ENCODE measurements at places on chromosomes 2 and 18.
A peak's percentile ranks its signal among the peaks of the same experiment; 100 is the strongest.

DNA sequence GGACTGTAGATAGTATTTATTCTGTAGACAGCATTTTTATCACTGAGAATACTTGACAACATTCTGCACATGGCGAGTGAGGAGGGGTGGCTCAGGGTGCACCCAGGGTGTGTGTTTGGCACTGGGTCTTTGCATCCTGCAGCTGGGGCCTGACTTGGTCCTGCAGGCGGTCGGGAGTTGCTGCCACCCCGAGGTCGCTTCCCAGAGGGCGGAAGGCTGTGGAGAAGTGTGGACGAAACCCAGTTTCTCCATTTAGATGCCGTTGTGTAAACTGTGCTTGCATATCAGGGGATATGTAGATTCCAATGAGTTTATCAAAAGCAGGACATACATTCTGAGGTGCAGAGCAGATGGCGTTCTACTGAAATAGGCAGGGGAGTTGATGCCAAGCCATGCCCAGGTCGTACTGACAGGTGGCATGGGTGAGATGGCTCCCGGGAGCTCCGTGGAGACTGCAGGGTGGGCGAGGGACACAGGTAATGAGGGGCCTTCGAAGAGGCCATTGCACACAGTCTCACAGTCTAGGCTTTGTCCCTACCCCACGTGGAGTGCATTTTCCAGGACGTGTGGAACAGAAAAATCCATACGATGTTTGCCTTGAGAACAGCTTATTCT lies 74.5 kb downstream of the RTP5 start:
- no peak for DNase-seq

GRCh38 chr2:112795774-112796173 lies 11.5 kb upstream of the IL1A start:
- no peak for DNase-seq

DNA sequence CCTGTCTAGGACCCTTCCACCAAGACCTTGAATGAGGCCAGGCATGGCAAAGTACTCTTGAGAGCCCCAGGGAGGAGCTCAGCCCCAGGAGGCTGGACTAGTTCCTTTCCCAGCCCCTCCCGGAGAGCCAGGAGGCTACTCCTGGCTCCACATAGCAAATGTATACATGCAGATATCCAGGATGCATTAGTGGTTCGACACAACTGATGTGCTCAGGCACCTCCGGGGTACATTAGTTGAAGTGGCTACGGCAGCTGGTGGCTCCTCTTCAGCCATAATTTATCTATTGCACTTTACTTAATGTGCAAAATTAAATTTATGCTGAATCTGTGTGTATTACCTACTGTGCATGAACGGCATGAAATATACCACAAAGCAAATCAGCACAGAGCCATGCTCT lies 182.8 kb upstream of the MEIS1 start:
- no peak for DNase-seq

- peak; percentile 26 for DNase-seq
Measured at GRCh38 chr2:148201075-148202004, 180.4 kb downstream of the MBD5 start.

GRCh38 chr2:207164006-207164831 lies 1.5 kb downstream of the KLF7 start:
- no peak for DNase-seq

- DNase-seq = no peak
Measured at GRCh38 chr2:20429528-20429927, 17.3 kb upstream of the RHOB start.

DNA sequence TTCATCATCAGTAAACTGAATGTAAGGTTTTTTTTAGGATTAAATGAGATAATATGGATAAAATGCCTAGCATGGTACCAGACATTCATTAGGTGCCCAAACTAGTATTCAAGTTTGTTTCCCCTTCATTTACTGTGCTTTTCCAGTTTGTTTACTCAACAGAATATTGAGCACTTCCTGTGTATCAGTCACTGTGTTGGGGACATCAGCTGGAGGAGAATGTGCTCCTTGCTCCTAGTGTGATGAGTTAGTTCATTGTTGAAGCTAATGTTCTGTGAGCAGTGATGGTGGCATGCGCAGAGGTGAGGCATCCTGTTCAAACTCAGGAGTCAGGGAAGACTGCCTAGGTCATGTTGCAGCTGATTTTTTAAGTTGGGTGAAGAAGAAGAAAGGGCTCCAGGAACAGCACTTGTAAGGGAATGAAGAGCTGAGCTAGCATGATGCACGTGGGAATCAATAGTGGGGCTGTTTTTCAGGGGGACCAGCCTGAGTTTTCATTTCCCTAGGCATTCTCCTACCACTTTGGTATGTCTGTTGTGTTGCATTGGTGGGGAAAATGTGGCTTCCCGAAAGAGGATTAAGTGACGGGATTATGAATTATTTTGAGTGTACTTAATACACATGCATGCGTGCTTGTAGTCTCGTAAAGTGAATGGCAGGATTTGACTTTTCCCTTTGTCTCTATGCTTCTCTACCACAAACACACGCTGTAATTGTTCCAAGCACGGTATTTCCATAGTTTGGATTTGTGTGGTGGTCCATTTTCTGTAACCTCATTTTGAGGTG lies 23.7 kb downstream of the TTLL4 start:
- DNase-seq = no peak

- DNase-seq = no peak
Measured at GRCh38 chr2:99670768-99671734, 181.2 kb upstream of the REV1 start.

GRCh38 chr2:119106301-119106897 lies 52.2 kb downstream of the C1QL2 start:
- DNase-seq = peak; percentile 14

GRCh38 chr2:98376301-98376910 lies 30.1 kb downstream of the CNGA3 start:
- no peak for DNase-seq

- DNase-seq = no peak
Measured at GRCh38 chr18:63099091-63099840, 220.3 kb downstream of the BCL2 start.

DNA sequence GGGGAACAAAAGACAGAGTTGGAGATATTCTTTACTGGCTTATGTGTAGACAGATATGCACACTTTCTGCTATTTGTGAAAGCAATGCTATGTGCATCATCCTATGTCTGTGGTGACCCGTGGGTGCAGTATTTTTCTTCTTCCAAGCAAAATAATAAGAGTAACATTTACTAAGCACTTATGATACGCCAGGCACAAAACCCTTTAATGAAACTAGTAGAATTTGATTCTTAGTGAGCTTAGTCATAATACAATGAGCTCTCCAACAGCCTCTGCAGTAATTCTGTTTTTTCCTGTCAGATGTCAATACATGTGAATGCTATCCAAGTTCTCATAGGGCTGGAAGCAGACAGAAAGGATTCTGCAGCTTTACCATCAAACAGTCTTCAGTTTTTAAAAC lies 130.6 kb downstream of the RAD51AP2 start:
- DNase-seq = no peak

- DNase-seq = no peak
Measured at GRCh38 chr2:99421469-99421868, 68.3 kb downstream of the REV1 start.

GRCh38 chr2:20225294-20226151 lies 593 bp upstream of the SDC1 start:
- peak; percentile 72 for DNase-seq

DNA sequence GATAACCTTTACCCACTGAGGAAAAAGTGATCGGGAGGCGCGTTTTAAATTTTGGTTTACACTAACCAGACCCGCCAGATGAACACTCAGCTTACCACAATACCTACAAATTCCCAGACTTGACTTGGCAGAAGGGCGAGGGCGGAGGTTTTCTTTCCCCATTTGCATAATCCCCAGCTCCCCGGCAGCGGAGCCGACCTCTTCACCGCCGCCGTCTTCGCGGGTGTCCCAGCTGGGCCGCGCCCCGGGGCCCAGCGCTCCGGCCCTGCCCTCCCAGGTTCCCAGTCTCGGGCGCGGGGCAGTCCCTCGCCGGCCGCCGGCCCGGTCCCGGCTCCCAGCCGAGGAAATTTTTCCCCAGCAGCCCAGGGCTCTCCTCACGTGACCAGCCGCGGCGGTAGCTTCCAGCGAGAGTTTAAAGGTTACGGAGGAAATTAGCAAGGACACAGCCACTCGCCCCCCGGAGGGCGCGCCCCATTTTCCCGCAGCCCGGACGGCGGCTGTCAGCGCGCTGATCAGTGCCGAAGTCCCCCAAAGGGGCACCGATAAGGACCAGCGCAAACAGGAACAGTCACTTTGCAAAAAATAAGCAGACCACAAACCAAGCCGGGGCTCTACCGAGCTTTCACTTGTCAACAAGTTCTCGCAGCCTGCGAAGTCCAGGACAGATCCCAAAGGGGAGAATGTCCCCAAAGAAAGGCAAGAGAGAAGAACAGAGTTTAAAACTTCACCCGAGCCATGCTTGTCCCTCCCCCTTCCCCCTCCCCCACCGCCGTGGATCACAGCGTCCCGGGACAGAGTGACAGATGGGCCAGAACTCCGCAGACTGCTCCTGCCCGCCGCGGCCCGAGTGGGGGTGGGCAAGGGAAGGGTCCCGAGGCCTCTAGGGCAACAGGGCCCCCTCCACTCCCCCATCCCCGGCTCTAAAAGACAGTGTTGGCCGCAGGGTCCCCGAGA lies 1.3 kb upstream of the PRKCE start:
- peak; percentile 76 for DNase-seq

- no peak for DNase-seq
Measured at GRCh38 chr18:46226461-46226860, 122.3 kb downstream of the HAUS1 start.

- no peak for DNase-seq
Measured at GRCh38 chr18:48767090-48767690, 183.6 kb downstream of the SMAD7 start.

GRCh38 chr2:96120091-96120720 lies 3.8 kb upstream of the ADRA2B start:
- DNase-seq = peak; percentile 59

DNA sequence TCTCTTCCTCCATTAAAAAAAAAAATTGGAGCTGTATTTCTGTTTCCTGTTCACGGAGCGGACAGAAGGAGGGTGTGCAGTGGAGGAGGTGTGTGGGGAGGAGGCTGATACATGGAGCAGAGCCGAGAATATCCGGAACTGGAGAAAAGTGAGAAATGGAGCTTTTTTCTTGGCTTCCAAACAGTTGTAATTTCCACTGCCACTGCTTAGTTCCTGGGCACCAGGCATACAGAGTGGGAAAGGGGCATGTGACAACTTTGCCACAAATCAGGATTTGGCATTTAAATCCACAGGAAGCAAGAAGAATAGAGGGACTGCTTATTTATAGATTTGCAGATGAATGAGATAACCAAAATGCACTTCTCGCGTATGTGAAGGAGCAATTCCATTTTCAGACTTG lies 71.2 kb downstream of the BCL11A start:
- no peak for DNase-seq

DNA sequence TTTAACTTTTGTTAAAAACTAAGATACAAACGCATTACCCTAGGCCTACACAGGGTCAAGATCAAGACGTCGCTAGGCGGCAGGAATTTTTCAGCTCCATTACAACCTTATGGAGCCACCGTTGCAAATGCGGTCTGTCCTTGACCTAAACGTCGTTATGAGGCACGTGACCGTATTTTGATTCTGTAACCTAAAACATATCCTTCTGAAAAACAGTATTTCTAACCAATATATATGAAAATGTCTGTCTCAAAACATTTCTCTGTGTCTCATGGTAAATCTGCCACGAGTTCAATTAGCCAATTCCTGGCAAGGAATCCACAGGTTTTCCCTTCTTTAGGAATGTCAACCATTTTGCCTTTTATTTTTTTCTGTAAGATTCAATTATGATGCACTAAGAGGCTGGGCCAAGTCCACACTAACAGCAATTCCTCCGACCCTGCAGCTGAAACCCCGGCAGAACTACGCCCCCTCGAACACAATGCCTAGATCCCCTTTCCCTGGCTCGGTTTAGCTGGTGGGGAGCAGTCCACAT lies 1.7 kb downstream of the RTN4 start:
- DNase-seq = peak; percentile 35

DNA sequence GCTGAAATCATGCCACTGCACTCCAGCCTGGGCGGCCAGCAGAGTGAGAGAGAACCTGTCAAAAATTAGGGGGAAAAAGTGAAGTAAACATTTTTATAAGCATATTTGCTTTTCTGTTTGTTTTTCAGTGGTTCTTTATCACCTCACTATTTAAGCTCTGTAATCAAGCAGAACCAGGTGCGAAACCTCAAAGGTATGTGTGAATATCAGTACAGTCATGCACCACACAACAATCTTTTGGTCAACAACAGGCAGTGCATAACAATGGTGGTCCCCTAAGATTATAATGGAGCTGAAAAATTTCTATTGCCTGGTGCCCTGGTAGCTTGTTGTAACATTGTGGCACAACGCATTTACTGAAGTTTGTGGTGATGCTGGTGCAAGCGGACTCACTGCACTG lies 167.4 kb upstream of the STON1 start:
- DNase-seq = no peak

- DNase-seq = no peak
Measured at GRCh38 chr2:23554054-23554697, 169.2 kb downstream of the KLHL29 start.

All from common myeloid progenitor, CD34-positive (primary cell).